ENCODE measurements at places on chromosomes 4 and X. TPM values are rescaled to one million over a fixed set of nuclear protein-coding genes. Genes with fewer than 3 reads are reported as not detected.

DNA sequence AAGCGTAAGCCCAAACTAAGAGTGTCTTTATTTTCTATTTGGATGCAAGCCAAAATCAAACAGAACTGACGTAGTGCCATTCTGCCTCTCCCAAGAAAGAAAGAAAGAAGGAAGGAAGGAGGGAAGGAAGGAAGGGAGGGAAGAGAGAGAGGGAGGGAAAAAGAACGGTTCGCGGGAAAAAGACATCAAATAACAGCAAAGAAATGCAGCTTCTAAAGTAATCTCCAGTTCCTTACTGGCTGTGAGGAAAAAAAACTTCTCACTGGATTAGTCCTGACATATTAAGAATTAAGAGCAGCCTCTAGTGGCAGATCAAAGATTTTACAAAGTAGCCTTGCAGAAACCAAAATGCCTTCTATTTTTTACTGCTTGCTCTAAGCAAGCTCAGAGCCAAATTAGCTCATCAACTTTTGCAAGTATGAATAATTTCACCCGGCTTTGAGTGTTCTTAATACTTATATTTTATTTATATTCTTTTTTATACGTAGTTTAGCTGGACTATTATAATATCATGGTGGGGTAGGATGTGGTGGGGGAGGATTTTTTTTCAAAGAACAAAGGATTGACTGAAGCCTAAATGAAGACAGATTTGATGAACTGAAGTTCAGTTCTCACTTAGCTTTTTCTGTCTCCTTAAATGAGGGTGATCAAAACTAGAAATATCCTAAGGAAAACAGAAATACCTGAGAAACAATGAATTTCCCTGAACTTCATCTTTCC is 36.6 kb downstream of the PITX2 start:
- DNase-seq, result no peak

GRCh38 chrX:17706676-17707075 is 30.6 kb upstream of the SCML1 start:
- no peak for DNase-seq

DNA sequence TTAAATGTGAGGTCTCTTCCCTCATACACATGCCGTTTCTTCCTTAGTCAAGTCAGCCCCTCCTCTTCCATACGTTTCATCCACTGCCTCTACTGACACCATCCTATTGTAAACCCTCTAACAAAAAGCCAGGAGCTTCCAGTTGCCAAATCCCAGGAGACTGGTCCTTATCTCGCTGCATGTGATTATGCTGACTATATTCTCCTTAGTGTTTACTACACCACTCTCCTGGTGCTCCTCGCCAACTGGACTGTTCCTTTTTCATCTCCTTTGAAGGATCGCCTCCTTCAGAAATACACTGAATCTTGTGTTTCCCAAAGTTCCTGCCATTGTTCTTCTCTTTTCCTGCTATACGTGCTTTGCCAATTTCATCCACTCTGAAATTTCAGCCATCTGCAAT is 27.7 kb downstream of the MAML3 start:
- DNase-seq, result no peak

- DNase-seq, result no peak
Measured at GRCh38 chr4:26238778-26239679, 81.8 kb upstream of the RBPJ start.

GRCh38 chr4:72055566-72055965 is 23.8 kb downstream of the NPFFR2 start:
- DNase-seq, result no peak

DNA sequence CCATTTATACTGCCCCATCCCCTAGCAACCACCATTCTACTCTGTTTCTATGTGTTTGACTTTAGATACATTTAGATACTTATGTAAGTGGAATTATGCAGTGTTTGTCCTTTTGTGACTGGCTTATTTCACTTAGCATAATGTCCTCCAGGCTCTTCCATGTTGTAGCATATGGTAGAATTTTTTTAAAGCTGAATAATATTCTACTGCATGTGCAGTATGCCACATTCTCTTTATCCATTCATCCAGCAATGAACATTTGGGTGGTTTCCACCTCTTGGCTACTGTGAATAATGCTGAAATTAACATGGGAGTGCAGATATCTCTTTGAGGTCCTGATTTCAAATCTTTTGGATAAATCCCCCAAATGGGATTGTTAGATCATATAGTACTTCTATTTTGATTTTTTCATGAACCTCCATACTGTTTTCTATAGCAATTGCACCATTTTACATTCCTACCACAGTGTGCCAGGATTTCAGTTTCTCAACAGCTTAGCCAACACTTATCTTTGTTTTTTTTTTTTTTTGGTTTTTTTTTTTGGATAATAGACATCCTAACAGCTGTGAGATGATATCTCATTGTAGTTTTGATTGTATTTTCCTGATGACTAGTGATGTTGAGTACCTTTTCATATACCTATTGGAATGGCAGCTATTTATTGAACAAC is 105.9 kb upstream of the LNX1 start:
- no peak for DNase-seq

DNA sequence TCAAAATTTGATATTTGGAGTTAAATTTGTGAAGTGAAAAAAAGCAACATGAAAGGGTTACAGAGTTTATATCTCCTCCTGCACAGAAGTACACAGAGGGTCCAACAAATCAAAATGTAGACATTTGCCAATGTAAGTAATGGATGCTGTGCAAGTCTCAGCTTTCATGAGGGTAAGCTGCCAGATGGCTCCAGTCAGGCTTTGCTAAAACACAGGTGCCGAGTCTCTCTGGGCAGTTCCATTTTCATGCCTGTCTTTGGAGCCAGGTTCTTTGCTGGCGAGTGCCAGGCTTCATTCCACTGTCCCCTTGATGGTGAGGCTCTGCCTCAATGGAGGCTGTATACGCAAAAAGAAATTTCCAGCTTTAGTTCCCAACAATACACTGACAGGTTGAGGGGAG is 27.9 kb downstream of the SLC4A4 start:
- no peak for DNase-seq

GRCh38 chr4:74016068-74016467 is 17.6 kb upstream of the CXCL5 start:
- DNase-seq, result no peak

DNA sequence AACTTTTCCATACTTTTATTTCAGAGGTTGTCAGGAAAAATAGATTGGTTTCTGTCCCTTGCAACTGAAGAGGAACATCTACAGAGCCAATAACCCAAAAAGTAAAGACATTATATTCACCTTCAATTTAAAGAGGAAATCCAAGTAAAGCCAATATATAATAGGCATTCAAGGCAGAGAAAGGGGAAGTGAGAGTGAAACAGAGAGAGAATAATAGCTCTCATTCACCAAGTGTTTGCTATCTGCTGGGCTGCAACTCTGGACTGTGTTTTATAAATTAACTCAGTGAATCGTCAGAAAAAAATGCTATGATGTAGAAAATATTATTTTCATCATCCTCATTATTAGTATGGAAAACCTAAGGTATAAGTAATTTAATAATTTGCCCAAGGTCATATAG is 448.5 kb downstream of the TRAM1L1 start:
- DNase-seq, result no peak

- no peak for DNase-seq
Measured at GRCh38 chr4:113773756-113774155, 12.2 kb upstream of the CAMK2D start.

GRCh38 chr4:167359711-167360110 is 125.4 kb upstream of the SPOCK3 start:
- no peak for DNase-seq

DNA sequence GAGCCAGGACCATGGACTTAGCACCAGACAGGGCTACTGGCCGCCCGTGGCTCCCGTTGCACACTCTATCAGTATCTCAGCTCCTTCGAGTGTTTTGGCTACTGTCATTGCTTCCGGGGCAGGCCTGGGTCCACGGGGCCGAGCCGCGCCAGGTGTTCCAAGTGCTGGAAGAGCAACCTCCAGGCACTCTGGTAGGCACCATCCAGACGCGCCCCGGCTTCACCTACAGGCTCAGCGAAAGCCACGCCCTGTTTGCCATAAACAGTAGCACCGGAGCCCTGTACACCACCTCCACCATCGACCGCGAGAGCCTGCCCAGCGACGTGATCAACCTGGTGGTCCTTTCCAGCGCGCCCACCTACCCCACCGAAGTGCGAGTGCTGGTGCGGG is 1.6 kb downstream of the FAT4 start:
- peak; percentile 4 for DNase-seq

GRCh38 chr4:71389149-71389827 is 50.5 kb downstream of the SLC4A4 start:
- no peak for DNase-seq

DNA sequence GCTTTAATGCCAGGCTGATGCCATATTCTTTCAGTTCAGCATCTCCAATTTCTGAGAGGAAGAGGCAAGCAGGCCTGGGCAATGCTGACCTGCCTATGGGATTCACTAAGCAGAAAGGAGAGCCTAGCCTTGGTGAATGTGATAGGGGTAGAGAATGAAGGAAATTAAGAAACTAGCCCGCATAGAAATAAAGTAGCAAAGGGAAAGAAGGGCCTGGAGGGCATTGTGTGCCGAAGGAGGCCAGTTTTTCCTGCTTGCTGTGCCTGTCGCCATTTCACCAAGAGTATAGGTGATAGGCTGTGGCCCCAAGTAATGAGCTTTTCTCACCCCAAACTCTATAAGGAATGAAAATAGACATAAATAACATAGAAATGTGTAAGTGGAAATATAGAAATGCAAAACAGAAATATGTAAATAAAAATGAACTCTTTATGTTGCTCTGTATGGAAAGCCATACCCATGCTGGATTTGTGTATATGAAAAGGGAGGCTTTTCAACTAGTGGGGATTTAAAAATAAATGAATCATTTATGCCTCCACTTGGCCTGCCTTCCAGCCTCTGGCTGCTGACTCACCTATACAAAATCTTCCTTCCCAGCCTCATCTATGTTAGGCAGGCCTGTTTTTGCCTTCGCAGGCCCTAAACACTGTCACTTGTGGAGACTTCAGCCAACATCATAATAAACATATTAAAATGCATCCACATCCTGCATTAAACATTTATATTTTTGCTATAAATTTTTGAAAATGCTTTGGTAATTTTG is 5.1 kb upstream of the OCRL start:
- no peak for DNase-seq

- no peak for DNase-seq
Measured at GRCh38 chrX:1475881-1476280, 23.2 kb upstream of the ASMTL start.

DNA sequence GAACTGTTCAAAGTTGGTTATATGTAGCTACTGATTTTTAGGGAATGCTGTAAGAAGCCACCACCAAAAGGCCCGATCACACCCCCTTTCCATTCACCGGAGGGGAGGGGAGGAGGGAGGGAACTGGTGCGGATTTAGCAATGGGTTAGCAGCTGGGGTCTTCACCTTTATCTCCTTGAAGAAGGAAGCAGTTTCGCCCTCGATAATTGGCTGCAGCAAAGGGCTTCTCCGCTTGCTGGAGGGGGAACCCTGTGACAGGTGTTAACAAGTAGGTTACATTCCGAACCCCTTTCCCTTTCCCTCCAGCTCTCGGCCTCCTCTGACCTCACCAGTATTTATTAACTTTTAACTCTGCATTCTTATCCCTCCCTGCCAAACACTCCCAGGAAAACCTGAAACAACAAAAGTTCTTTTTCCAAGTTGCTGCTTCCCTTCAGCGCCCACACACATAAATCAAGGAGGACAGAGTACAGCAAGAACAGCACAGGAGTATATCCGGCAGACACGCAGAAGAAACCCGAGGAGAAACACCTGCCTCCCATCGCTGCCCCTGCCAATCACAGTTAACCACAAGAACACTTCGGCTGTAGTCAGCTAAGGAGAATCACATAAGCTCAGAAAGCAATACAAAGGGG is 39.8 kb upstream of the NAP1L5 start:
- DNase-seq, result peak; percentile 20

- DNase-seq, result no peak
Measured at GRCh38 chr4:93263166-93263565, 565.4 kb upstream of the ATOH1 start.

GRCh38 chr4:2510351-2511259 is 25.8 kb upstream of the FAM193A start:
- no peak for DNase-seq

- no peak for DNase-seq
Measured at GRCh38 chr4:123659730-123660129, 263.1 kb downstream of the SPRY1 start.

GRCh38 chrX:97126020-97126419 is 242.3 kb downstream of the RPA4 start:
- DNase-seq, result no peak

- DNase-seq, result no peak
Measured at GRCh38 chrX:40248822-40249221, 151.1 kb upstream of the BCOR start.

GRCh38 chr4:147029296-147029695 is 83.6 kb upstream of the TTC29 start:
- no peak for DNase-seq

DNA sequence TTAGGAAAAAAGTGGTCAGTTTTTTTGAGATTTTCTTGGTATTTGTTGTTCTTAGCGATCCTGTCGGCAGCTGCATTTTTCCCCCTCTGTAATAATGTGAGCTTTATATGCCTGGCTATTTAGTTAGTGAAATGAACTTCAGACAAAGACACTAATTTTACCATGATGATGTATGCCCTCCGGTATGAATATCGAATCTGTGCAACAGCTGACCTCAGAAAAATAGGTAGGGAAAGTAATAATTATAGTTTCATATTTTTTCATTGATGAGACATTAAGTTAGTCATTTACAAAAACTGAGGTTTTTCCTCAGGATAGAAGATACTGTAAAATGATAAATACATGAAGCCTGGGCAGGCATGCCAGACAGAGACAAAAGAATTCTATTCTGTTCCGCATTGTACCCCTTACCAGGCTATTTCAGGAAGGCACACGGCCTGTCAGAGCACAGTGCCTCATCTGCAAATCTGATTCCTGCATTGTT is 155.8 kb downstream of the SHROOM3 start:
- no peak for DNase-seq

- no peak for DNase-seq
Measured at GRCh38 chrX:46953597-46953996, 41.4 kb downstream of the JADE3 start.

GRCh38 chr4:152684007-152684406 is 4.2 kb upstream of the TMEM154 start:
- no peak for DNase-seq

SORBS2 gene
- total RNA-seq, result not detected

NSD2 gene
- total RNA-seq, result 181 TPM

C1QTNF7 gene
- total RNA-seq, result not detected

RXFP1 gene
- total RNA-seq, result not detected

NCAPG gene
- total RNA-seq, result 68.7 TPM

MAMLD1 gene
- total RNA-seq, result 0.91 TPM

FGFBP1 gene
- total RNA-seq, result not detected

IRF2 gene
- 61.4 TPM for total RNA-seq

CXCL3 gene
- total RNA-seq, result not detected

MAGEE2 gene
- total RNA-seq, result not detected

MAGEB17 gene
- total RNA-seq, result not detected

PAK3 gene
- total RNA-seq, result not detected

TMEM271 gene
- total RNA-seq, result not detected

AFM gene
- not detected for total RNA-seq

GCNA gene
- total RNA-seq, result 1.6 TPM

SPINK2 gene
- 0.78 TPM for total RNA-seq

MAGEA10 gene
- not detected for total RNA-seq

TMEM33 gene
- 79.3 TPM for total RNA-seq

ATOH1 gene
- total RNA-seq, result not detected
